Mucosa of gallbladder (tissue), 1 donor: ENCODE measurements at places on chromosomes 1 and 21.

DNA sequence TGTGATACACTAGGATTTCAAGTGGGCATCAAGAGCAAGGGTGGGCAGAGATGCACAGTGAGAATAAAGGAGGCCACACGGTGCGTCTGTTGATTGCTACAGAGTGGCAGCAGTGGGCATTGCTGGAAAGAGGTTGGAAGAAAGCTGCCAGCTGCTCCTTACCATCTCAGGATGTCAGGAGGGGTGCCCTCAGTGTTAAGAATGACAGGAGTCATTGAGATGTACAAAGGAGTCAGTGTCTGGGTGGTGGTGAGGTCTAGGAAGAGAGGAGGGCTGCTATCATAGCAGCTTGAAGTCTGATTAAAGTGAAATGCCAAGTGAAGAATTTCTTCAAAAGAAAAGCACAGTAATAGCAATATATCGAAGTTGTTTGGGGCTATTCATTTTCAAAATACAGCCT lies 992.7 kb downstream of the TTLL7 start:
- no peak for DNase-seq

DNA sequence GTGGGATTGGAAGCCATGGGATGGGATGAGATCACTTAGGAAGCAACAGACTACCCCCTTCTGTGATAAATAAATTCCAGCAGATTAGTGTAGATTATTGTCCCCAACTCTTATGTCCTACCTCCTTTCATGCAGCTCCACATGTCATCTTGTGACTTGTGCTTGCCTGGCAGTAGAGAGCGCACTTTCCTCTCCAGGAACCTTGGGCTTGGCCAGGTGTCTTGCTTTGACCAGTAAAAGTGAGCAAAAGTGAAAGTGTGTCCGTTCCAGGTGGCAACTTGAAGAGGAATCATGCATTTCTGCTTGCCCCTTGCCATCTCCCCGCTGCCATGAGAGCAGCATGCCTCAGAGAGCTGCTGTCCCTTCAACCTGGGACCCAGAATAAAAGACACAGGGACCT lies 122.9 kb upstream of the ERG start:
- no peak for DNase-seq

- DNase-seq: peak; percentile 42
Measured at GRCh38 chr21:26169061-26169610, 1.4 kb downstream of the APP start.

GRCh38 chr1:50493710-50494109 lies 70.5 kb upstream of the DMRTA2 start:
- DNase-seq: no peak

DNA sequence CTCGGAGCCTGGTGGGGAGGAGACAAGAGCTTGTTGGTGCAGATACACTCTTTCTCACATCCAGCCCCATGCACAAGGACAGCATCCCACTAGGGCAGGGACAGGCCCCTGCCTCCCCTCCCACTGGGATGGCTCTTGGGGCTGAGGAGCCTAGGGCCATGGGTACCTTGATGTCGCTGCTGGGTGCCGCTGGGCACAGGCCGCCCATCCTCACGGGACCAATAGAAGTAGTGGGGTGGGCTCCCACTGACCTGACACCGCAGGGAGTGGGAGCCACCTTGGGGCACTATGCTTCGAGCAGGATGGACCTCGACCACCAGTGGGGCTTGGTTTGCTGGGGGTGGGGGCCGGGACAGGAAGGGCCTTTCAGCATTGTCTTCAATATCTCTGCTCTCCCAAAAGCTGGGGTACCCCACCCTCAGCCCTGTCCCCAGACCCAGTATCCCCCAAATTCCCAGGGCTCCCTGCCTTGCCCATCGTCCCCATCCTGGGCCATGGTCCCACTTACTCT lies 47.7 kb downstream of the LDLRAD2 start:
- DNase-seq: no peak

- no peak for DNase-seq
Measured at GRCh38 chr1:222301652-222302051, 246.3 kb downstream of the HHIPL2 start.
